T-cell (primary cell): ENCODE measurements at places on chromosomes 3 and 15. TPM values are rescaled to one million over a fixed set of nuclear protein-coding genes. Genes with fewer than 3 reads are reported as not detected.

DNA sequence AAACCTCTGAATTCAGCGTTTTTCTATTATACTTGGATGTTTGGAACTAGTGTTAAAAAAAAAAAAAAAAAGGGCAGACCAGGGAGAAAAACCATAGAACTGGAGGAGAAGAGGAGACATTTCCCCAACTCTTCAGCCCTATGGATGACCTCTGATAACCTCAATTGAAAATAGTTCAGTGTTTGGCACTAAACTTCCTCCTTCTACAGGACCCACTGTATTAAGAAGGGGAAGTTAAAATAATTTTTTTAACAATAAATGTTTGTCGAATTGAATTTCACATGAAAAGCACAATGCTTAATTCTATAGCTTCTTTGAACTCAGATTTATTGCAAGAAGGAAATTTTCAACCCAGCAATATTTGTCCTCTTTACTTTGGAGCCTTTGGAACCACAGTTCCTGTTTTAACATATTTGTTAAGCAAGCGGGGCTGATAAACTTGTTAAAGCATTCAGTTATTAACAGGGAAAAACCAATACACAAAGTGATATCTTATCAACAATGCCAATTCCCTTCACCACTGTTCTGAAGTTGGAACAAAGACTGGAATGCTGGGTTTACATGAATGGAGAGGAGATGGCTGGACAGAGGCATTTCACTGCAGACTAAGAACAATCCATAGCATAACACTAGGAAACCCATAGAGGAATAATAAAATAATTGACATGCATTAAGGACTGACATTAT lies 3.1 kb upstream of the A4GNT start:
- DNase-seq: no peak

The AP3S2 gene
- 26.0 TPM for total RNA-seq

GRCh38 chr15:73395671-73396070 lies 26.9 kb upstream of the HCN4 start:
- no peak for DNase-seq

- no peak for DNase-seq
Observed at GRCh38 chr15:96402403-96402802, 71.9 kb downstream of the NR2F2 start.

GRCh38 chr3:101217472-101218245 lies 102.7 kb downstream of the IMPG2 start:
- no peak for DNase-seq

The SNTN gene
- total RNA-seq: not detected

DNA sequence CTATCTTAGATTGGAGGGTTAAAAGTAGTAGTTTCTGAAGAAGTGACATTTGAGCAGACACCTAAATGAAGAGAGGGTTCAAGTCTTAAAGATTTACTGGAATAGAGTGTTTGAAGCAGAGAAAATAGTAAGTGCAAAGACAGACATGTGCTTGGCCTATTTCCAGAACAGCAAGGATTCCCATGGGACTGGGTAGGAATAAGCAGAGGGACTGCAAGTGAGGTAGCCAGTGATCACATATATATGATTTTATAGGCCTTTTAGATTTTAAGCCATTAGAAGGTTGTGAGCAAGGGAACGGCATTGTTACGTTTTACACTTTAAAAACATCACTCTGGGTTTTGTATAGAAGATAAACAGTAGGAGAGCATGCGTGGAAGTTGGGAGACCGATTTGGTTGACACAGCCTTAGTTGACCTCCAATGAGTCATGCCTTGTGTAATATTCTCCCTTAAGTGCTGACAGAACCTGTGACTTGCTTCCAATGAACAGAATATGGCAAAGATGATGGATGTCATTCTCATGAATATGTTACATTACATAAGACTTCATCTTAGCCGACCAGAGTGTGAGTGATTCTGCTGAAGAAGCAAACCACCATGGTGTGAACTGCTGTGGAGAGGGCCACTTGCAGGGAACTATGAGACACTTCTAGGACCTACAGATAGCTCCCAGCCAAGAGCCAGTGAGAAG lies 37.1 kb upstream of the SLC4A7 start:
- no peak for DNase-seq

DNA sequence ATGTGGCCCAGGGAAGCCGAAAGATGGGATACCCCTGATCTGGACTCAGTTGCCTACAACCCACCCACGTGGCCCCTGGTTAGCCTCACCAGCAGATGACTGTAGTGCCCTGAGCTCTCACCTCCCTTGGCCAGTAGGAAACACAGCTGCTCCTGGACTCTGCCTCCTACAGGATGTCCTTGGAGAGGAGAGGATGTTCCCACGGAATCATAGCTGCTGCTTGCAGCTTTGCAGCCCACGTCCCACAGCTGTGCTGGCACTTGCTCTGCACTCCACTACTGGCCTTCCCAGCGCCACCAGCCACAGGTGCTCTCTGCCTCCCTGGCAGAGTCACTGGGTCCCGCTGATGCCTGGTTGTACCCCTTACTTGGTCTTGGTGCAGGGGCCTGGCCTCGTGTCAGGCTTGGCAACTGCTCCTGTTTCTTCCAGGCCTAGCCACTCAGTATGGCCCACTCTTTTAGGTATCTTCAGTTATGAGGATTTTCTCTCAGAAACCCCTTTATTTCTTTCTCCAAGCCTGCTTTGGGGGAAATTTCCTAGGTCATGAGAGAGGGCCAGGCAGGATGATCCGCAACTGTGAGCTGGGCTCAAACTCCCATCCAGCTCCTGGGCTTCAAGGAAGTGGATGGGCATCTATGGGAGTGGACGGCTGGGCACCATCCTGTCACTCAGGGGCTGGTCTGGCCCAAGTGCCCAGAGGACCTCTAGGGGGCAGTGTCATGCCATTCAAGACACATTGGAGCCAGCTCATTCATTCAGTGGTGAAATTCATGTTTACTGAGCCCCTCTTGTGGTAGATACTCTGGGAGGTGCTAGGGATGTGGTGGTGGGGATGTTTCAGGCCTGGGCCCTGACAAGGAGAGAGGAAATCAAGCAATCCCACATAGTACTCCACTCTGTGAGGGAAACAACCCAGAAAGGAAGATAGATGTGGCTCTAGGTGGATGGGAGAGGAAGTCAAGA lies 16.2 kb upstream of the VILL start:
- peak; percentile 71 for DNase-seq

DNA sequence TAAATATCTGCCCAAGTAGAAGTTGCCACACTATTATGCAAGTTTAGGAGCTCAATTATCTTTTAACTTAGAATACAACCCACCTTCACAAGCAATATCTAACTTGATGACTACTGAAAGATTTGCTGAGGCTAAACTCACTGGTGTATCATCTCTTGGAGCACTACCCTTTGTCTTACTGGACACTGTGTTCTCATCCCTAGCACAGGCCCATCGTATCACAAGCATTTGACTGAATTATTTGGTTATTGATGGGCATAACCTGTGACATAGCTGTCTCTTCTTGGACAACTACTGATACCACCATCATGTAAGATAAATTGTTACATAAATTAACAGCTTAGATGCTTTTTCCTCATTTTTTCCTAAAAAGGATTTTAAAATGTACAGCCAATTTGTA lies 216.2 kb upstream of the THBS1 start:
- no peak for DNase-seq

DNA sequence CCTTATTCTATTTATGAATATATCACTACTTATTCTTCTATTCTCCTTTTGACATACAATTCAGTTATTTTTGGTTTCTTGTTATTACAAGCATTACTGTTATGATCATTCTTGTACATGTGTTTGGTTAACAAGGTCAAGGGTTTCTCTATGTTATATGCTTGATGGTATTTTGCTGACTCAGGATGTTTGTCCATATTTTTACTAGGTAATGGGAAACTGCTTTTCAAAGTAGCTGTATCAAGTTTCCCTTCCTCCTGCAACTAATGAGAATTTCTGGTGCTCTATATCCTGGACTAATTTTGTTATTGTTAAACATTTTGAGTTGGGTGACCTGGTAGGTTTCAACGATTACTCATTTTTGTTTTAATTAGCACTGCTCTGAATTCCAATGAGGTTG lies 841.0 kb downstream of the OTOL1 start:
- DNase-seq: no peak

The SPINK8 gene
- not detected for total RNA-seq
